ENCODE measurements at places on chromosomes 7 and 10.

DNA sequence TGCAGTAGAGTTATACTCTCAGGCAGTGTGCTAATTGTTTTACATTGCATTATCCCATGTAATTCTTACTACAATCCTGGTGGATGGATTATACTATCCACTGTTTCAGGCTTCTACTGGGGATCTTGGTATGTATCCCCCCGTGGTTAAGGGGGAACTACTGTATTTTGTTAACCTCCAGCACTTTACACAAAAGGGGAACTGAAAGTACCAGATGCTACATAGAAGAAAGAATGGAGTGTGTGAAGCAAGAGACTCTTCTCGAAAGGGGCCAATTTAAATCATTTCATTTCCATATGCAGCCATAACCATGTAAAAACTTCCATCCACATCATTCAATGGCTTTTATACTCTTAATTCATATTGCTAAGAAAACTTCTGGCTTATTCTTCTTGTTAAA lies 69.4 kb downstream of the C1GALT1 start:
- DNase-seq = no peak

GRCh38 chr10:125782616-125783015 lies 7.0 kb upstream of the MMP21 start:
- DNase-seq = no peak

GRCh38 chr7:132766660-132767059 lies 190.4 kb upstream of the PLXNA4 start:
- no peak for DNase-seq

- no peak for DNase-seq
These were observed 220.3 kb downstream of the EBF3 start for GRCh38 chr10:129743738-129744133.

DNA sequence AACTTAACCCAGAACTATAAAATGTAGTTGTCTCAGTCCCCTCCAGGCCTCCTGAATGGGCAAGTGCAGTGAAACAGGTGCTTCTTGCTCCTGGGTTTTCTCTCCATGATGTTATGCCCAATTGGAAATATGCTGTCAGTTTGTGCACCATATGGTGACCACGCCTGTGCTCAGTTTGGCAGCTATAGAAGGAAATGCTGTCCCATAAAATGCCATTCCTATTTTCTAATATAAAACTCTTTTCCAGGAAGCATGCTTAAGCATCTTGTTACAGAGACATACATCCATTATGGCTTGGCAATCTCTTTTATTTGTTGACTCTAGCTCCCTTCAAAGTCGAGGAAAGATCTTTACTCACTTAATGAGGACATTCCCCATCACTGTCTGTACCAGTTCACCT lies 45.2 kb downstream of the FGFBP3 start:
- DNase-seq = no peak

- no peak for DNase-seq
These were observed 21.1 kb upstream of the GPR26 start for GRCh38 chr10:123645016-123645415.

DNA sequence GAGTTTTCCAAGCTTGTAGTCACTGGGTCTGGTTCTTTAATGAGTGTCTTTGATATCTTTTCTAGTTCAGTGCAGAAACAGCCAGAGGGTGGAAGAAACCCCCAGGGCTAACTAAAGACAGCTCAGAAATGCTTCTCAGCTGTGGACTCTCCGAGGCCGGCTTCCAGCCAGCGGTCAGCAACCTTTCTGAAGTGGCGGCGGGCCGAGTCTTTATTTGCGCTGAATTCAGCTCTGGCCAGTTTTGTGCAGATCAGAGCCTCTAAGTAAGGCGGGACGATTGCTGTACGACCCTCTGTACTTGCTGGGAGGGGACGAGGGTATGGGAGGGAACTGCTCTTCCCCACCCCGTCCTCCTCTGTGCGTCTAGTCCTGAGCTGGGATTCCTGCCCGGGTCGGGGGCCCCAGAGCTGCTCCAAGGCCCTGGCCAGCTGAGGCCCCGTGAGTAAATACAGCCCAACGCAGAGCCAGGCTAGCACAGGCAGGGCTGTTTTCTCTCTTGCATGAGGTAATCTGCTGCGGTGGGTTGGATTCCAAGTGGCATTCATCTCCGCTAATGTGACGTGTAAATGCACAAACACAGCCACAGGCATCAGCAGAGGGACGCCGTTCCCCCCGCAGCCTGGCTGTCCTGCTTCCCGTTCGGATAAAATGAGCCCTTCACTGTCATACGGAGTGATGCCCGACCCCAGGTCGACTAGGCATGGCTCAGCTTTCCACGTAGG lies 159.8 kb downstream of the PIP4K2A start:
- no peak for DNase-seq

DNA sequence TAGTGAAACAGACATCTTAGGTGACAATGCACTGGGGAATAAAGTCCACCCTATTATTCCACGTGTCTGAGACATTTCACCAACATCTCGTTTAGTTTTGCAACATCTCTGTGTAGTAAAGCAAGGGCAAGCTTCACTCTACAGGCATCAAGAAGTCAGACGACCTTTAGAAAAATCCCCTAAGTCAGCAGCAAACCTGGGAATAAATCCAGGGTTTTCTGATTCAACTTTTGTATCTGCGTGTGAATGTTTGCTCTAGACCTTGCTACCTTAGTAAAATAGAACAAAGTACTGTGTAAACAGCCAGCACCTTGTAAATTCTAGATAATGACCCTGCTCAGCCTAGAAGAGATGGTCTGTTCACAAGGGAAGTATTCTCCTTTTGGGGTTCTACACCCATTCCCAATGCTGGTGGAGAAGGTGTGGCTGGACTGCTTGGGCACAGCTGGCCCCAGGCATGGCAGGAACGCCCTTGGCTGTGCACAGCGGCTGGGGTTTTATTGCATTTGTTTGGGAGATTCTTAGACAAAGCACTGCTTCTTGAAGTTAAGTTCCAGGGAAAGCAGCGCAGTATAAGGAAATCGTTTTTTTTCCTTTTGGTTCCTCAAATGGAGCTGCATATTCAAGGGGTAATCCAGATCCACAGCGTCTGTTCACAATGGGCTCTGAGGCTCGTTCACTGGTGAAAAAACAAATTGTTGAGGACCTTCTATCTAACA lies 38.3 kb upstream of the GALNTL5 start:
- DNase-seq = no peak

GRCh38 chr7:26375726-26376174 lies 84.1 kb downstream of the SNX10 start:
- DNase-seq = no peak

- no peak for DNase-seq
These were observed 534.6 kb downstream of the PCDH15 start for GRCh38 chr10:54266395-54266794.

DNA sequence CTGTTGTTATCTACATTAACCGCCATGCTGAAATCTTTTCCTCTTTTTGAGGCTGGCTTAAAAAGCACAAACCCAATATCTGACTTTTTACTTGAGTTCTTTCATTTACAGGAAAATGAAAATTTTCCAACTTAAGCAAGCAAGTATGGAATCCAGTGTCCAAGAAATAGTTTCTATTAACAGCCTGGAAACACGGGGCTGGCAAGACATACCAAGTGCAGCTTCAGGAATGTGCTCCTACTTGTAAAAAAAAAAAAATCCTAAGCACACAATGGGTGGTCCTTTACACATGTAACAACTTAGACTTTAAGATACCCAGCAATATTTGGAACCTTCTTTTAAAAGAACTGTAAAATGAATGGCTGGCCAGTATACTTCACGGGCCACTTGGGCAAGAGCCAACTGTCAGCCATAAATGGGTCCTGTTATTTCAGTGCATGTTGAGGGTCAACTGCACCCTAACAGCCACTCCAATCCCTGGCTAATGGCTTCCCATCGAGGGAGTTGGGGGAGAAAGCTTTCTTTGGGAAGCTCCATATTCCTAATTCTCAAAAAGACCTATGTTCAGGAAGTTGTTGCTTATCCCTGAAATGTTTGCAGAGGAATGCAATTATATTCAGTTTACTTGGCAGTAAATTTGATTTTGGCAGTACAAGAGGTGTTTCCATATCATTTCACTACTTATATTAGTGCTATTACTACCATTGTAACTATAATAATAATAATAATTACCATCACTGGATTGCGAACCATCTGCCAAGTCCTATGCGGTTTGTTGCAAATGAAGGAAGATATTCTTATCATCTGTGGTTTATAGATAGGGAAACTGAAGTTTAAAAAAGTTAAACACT lies 236.4 kb upstream of the TMEM72 start:
- DNase-seq = no peak

GRCh38 chr10:78066012-78066411 lies 32.3 kb downstream of the RPS24 start:
- no peak for DNase-seq

DNA sequence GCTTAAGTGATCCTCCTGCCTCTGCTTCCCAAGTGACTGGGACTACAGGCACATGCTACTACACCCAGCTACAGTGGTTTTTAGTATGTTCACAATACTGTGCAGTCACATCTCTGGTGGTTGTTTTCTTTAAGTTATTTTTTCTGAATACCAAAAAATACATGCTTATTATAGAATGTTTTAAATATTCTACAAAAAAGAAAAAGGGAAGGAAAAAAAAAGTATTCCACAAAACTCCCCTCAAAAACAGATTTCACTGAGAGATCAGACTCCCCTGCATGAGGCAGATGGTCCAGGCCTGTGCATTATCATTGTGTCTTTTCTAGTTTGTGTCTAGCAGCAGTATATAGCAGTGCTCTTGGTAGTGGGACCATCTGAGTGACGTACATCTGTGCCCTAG lies 36.8 kb downstream of the OGDH start:
- no peak for DNase-seq

- no peak for DNase-seq
These were observed 411.0 kb upstream of the PCDH15 start for GRCh38 chr10:55212051-55212450.

GRCh38 chr7:134737566-134738345 lies 41.7 kb upstream of the CALD1 start:
- no peak for DNase-seq

DNA sequence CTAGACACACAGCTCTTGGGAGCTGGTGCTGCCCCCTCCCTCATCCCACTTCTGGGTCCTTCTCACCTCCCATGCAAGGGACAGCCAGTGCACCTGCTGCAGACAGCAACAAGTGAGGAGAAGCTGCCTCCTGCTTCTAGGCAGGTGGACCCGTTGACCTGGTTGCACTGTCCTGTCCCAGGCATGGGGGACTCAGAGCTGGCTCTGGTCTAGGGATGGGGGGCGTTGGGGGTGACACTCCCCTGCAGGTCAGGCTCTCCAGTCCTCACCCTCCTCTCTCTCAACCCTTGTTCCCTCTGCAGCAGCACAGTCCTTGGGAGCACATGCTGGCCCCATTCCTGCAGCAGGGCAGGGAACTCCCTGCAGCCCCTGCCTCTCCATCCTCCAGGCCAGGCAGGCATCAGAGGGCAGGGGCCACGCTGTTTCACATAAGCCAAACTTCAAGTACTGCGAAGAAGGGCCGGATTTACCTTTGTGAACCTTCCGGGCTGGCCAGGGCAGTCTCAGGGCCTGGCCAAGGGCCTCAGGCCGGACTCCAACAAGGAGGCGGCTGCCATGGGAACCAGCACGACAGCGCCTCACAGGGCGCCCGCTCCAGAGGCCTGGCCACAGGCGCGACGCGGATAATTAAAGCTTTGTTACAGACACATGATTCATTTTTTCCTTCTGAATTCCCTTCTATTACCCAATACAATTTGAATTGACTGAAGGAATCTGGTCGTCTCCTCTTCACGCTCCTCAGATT lies 48.5 kb downstream of the RASGEF1A start:
- DNase-seq = no peak

Data from cortex of kidney (tissue), 1 donor.